Effector memory CD8-positive, alpha-beta T cell (primary cell): ENCODE measurements at places on chromosomes 4 and X.

GRCh38 chrX:105646592-105647372, 175.6 kb upstream of the NRK start:
- no peaks in the 10 kb centered on the region for H3K27me3 ChIP-seq
- no peak overlapping the region for H3K4me3 ChIP-seq
- DNase-seq = no peak
- H3K4me1 ChIP-seq = no peaks in the 10 kb centered on the region
- H3K27ac ChIP-seq = no peak overlapping the region

GRCh38 chr4:131430302-131430701, 1718.8 kb upstream of the PCDH10 start:
- H3K27me3 ChIP-seq = no peaks in the 10 kb centered on the region
- no peak overlapping the region for H3K27ac ChIP-seq
- no peak overlapping the region for H3K4me3 ChIP-seq
- no peaks in the 10 kb centered on the region for H3K36me3 ChIP-seq
- no peaks in the 10 kb centered on the region for H3K4me1 ChIP-seq

DNA sequence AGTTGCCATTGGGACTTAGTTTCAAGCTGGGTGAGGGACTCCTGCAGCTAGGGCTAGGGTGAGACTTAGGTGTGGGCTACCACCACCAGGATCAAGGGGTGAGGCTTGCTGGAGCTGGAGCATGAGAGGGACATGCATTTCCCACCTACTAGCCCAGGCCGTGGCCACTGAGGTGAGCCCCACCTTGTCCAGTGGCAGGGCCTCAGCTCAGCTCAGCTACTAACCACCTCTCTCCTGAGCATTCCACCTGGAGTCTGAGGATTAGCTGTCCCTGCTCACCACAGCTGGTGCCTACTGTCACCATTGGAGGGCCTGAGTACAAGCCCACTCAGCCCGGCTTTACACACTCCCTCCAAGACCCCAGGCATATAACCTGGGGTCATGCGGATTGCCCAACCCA, 62.6 kb upstream of the MAGEH1 start:
- no peak overlapping the region for H3K27ac ChIP-seq
- H3K4me3 ChIP-seq = no peak overlapping the region
- H3K36me3 ChIP-seq = no peaks in the 10 kb centered on the region
- H3K27me3 ChIP-seq = peaks cover 43% of the 10 kb centered on the region

- no peak overlapping the region for H3K4me3 ChIP-seq
- H3K36me3 ChIP-seq = no peaks in the 10 kb centered on the region
- no peaks in the 10 kb centered on the region for H3K4me1 ChIP-seq
- no peak overlapping the region for H3K27ac ChIP-seq
These were observed 543.8 kb upstream of the SLIT2 start for GRCh38 chr4:19707876-19708275.

DNA sequence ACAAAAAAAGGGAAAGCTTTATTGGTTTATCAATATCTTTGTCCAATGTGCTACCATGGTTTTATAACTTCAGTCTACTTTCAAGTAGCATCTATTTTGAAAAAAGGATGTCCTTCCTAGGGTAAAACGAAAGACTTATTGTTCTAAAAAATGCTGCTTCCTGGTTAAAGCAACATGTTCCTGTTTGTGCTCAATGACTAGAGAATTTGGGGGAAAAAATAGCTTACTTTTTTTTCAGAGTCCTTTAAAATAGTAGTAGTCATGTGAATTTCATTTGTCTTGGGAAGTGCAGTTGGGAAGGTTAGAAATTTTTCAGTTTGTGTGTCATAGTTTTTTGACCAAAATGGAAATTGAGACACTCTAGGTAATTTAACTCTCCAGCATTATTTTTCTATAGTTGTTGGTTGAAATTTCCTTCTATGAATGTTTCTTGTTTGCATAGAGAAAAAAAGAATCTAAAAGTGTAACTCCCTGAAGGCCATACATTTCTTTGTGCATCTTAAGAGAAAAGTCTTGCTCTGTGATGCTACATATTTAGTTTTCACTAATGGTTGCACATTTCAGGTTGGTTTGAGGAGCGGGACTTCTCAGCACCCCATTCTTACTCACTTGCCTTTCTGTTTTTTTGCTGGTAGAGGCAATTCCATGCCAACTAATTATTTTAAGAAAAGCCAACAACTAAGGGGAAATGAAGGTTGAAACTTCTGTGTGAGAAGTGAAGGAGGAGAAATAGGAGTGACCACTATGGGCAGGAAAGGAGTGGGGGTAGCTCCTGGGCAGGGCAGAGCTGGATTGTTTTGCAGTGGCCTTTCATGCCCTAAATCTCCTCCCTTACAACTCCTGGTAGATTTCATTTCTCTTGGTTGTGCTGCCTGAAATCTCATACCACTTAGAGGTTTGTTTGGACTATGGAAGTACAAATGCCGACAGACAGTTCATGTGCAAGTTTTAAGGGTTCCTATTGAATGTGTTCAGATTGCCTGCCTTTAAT, 76.4 kb downstream of the RAPGEF2 start:
- H3K27me3 ChIP-seq = no peaks in the 10 kb centered on the region
- no peak overlapping the region for H3K27ac ChIP-seq
- no peak for DNase-seq
- H3K4me1 ChIP-seq = peaks cover 33% of the 10 kb centered on the region
- no peaks in the 10 kb centered on the region for H3K36me3 ChIP-seq

- no peak overlapping the region for H3K27ac ChIP-seq
- H3K4me1 ChIP-seq = no peaks in the 10 kb centered on the region
- no peaks in the 10 kb centered on the region for H3K36me3 ChIP-seq
- H3K27me3 ChIP-seq = no peaks in the 10 kb centered on the region
- DNase-seq = no peak
- H3K4me3 ChIP-seq = no peak overlapping the region
These were observed 147.5 kb upstream of the SMIM31 start for GRCh38 chr4:164606478-164606877.

GRCh38 chrX:82764521-82764920, 743.6 kb upstream of the POU3F4 start:
- H3K27me3 ChIP-seq = no peaks in the 10 kb centered on the region
- no peak overlapping the region for H3K4me3 ChIP-seq
- no peak for DNase-seq

DNA sequence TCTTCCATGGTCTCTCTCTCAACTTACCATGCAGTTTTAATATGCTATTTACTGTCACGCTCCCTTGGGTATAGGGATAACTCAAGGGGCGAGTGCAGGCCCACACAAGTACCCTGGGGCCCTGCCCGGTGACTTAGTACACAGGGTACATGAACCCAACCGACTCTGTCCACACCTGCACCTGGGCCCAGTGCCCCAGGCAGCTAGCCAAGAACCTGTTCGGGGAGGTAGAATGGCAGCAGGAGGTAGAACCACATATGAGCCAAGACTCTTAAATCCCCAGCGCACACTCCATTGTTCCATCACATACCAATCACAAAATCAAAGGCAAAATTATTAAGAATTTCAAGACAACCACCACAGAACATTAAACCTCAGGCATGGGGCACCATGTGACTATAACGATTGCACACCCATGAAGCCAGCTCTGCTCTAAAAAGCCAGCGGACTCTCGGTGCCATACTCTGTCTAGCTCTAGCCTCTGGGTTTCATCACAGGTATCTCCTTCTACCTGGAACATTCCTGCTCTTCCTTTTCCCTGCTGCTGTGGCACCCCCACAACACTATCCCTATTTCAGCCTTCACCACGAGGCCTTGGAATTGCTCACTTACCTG, 14.6 kb downstream of the PHF8 start:
- no peak overlapping the region for H3K4me3 ChIP-seq
- H3K27me3 ChIP-seq = no peaks in the 10 kb centered on the region
- peaks cover 22% of the 10 kb centered on the region for H3K4me1 ChIP-seq
- no peak for DNase-seq
- peaks cover 58% of the 10 kb centered on the region for H3K36me3 ChIP-seq

- DNase-seq = no peak
- no peaks in the 10 kb centered on the region for H3K27me3 ChIP-seq
- no peak overlapping the region for H3K4me3 ChIP-seq
- H3K27ac ChIP-seq = peak overlapping the region; percentile 3
- no peaks in the 10 kb centered on the region for H3K4me1 ChIP-seq
These were observed 33.2 kb upstream of the NAP1L5 start for GRCh38 chr4:88730811-88731210.

- no peaks in the 10 kb centered on the region for H3K4me1 ChIP-seq
- H3K27ac ChIP-seq = no peak overlapping the region
- H3K36me3 ChIP-seq = no peaks in the 10 kb centered on the region
- no peak overlapping the region for H3K4me3 ChIP-seq
These were observed 199.0 kb upstream of the MAMLD1 start for GRCh38 chrX:150163956-150164726.

DNA sequence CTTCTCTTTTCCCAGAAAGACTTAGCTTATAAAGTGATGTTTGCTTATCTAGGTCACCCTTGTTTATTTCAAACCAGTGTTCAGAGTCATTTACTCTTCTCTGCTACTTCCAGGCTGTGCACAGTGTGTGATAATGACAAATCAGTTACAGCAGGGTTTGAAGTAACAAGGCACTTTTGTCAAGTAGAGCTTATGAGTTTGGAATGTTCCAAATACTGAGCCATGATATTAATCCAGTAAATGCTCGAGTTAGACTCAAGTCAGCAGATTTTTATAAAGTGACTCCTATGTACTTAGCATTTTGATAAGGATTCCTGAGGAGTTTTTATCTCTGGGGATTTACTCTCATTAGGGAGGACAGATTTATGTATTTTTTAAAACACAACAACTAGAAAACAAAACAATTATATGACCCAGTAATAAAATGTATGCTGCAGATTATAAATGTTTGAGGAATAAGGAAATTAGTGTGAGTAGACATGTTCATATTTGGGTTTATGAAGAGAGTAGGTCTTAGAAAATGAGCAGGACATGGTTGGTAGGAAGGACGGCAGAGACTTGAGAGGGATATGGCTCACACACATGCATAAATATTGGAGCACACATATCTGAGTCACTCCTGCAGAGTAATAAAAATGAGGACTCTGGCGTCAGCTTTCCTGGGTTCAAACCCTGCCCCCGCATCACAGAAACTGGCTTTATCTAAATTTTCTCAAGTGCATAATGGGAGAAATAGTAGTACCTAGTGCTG, 271.2 kb downstream of the FBXO8 start:
- no peaks in the 10 kb centered on the region for H3K36me3 ChIP-seq
- DNase-seq = no peak
- H3K4me3 ChIP-seq = no peak overlapping the region
- H3K4me1 ChIP-seq = no peaks in the 10 kb centered on the region
- H3K27me3 ChIP-seq = no peaks in the 10 kb centered on the region

DNA sequence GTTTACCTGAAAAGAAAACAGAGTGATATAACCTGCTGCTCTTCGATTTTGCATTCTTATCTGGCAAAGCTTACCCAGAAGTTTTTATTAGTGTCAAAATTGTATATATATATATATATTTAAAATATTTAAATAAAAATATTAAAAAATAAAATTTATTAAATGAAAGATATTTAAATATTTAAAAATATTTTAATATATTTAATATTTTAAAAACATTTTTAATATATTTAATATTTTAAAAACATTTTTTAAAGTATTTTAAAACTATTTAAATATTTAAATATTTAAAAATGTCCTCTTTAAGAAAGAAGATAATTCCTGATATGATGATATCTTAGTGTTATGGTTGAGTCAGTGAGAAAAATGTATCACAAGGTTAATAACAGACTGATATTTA, 317.2 kb downstream of the EPHA5 start:
- no peaks in the 10 kb centered on the region for H3K27me3 ChIP-seq
- no peak for DNase-seq
- no peaks in the 10 kb centered on the region for H3K4me1 ChIP-seq
- H3K27ac ChIP-seq = no peak overlapping the region
- no peaks in the 10 kb centered on the region for H3K36me3 ChIP-seq
- no peak overlapping the region for H3K4me3 ChIP-seq

- H3K4me3 ChIP-seq = no peak overlapping the region
- no peak for DNase-seq
- H3K27ac ChIP-seq = no peak overlapping the region
- H3K36me3 ChIP-seq = peaks cover 2% of the 10 kb centered on the region
- H3K27me3 ChIP-seq = no peaks in the 10 kb centered on the region
These were observed 118.4 kb downstream of the CHIC1 start for GRCh38 chrX:73681408-73681807.

DNA sequence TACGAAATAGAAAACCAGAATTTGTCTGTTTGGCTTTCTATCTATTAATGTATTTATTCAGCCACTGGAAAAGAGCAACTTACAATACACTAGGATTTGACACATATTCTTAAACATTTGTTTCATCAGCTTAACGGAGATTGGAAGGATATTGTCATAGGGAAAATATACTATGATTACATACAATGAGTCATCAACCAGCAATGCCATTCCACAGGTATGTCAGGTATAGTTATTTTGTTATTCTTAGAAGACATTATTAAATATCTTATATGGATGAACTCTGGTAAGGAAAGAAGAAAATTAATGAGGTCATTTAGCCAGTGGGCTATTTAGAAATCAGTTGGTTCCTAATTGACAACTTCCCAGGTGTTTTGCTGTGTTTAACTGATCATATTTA, 926.6 kb downstream of the STIM2 start:
- no peak overlapping the region for H3K4me3 ChIP-seq
- no peak overlapping the region for H3K27ac ChIP-seq
- no peaks in the 10 kb centered on the region for H3K36me3 ChIP-seq
- no peak for DNase-seq
- H3K4me1 ChIP-seq = no peaks in the 10 kb centered on the region
- H3K27me3 ChIP-seq = no peaks in the 10 kb centered on the region

DNA sequence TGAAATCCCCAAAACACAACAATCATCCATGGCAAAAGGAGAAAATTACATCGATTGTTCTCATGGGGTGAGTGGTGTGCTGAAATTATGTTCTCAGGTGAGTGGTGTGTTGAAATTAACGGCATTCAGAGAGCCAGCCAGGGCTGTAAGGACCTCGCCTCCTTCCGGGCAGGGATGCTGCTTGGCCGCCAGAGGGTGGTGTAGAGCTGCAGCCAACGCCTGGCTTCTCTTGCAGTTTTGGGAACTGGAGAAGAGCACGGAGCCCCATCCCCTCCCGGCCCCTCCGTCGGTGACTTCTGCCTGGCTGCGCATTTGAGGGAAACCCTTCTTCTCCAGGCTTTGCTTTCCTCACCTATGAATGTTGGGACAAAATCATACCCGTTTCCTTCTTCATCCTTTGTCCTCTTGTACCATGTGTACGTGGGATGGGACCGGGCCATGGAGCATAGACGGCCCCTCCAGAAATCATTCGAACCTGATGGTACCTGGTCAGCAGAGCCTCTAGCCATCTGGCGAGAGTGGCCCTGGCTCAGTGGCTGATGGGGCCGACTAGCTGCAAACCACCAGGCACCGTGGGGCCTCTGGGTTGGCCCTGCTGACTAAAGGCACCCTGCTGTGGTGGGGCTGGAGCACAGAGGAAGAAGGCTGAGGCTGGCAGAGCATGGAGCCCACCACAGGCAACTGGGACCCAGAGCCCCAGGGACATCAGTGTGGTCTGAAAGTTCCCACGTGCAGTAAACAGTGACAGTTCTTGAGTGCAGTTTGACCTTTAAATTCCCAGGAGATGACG, 28.4 kb downstream of the TRMT44 start:
- no peaks in the 10 kb centered on the region for H3K4me1 ChIP-seq
- peak overlapping the region; percentile 41 for H3K27ac ChIP-seq

- H3K4me3 ChIP-seq = no peak overlapping the region
- H3K27ac ChIP-seq = no peak overlapping the region
- no peaks in the 10 kb centered on the region for H3K27me3 ChIP-seq
- H3K36me3 ChIP-seq = peaks cover 10% of the 10 kb centered on the region
- peaks cover 9% of the 10 kb centered on the region for H3K4me1 ChIP-seq
These were observed 7.4 kb downstream of the PLCXD1 start for GRCh38 chrX:288561-288991.
